Pancreas (tissue), 10 donors: ENCODE measurements at places on chromosomes 16 and 17. TPM values are rescaled to one million over a fixed set of nuclear protein-coding genes. Genes with fewer than 3 reads are reported as not detected.

MXRA7 gene
- 137 TPM for polyA plus RNA-seq

SMARCD2 gene
- polyA plus RNA-seq = 51.2 TPM

C17orf107 gene
- polyA plus RNA-seq = 2.7 TPM

PPP1R27 gene
- polyA plus RNA-seq = 1.1 TPM

FOXO3B gene
- polyA plus RNA-seq = 1.0 TPM
